ENCODE measurements at places on chromosomes 16 and 17.

DNA sequence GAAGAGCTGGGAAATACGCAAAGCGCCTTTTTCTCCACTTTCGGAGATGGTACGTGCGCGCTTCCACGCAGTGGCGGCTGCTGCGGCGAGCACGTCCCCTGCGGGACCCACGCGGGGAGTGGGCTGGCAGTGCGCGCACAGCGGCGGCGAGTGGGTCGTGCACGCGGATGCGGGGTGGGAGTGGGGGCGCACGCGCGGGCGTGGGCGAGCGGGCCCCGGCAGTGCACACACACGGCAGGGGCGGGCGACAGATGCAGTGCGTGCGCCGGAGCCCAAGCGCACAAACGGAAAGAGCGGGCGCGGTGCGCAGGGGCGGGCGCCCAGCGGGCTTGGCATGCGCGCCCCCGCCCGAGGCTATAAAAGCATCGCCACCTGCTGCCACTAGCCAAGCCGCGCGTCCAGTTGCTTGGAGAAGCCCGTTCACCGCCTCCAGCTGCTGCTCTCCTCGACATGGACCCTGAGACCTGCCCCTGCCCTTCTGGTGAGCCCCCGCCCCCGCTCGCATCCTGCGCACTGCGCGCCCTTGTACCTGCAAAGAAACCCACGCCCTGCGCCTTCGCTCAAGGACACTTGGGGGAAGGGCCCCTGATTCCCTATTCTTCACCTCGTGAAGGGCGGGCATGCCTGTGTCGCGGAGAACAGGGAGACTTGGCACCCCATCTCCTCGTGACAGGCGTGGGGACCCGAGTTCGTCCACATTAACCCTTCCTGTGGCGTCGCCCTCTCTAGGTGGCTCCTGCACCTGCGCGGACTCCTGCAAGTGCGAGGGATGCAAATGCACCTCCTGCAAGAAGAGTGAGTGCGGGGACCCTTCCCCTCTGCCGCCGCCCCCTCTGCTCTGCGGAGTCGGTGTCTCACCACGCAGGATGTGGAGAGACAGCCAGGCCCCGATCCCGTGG is at the start of gene MT3:
MT3 (plus strand) TSS at position 388 of the 899 bp plus-strand sequence; CDS start at position 451, 63 bp downstream.
- DNase-seq: no peak

DNA sequence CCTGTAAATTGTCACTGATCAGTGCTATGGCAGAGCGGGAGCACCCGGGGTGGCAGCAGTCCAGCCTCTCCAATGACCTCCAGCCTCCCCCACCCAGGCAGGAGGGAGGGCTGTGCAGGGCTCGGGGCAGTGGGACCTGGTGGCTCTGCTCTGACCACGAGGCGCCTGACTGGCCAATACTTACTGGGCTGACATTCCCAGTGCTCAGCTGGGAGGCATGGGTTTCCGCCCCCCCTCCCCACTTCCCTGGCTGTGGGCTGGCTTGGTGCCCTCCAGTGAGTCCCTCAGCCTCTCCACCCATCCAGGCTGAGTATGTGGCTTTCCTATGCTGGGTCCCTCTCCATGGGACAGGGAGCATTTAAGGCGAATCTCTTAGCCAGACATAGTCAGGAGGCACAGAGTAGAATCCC is 2.7 kb downstream of the SOCS3 start:
- DNase-seq: peak; percentile 30

DNA sequence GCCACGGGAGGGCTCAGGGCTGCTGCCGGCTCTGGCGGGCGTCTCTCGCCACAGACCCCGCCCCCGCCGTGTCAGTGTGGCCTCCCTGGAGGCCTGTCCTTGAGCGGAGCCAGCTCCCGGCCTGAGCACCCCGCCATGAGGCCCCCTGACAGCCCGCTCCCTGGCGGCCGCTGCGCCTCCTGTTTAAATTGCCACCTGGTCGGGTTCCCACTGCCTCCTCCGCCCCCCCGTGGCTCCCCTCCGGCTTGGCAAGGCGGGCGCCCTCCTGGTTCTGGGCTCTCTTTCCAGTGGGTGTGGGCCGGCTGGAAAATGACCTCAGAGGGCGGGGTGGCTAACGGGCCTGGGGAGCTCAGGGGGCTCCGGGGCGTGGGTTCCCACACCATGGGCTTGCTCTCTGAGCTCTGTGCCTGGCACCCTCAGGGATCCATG is 42.1 kb upstream of the SSTR5 start:
- DNase-seq: no peak

- no peak for DNase-seq
Observed at GRCh38 chr17:69575346-69575761, 160.9 kb downstream of the MAP2K6 start.

GRCh38 chr16:72561-73548 is at the start of gene RHBDF1:
TSS of gene RHBDF1 (minus strand) at chr16:72631. CDS start at chr16:65015, 7,616 bp downstream.
- DNase-seq: no peak

GRCh38 chr16:11050944-11051343 is 106.6 kb downstream of the CLEC16A start:
- DNase-seq: no peak

- DNase-seq: no peak
Observed at GRCh38 chr16:69610356-69610755, 44.6 kb downstream of the NFAT5 start.

GRCh38 chr17:34135841-34136240 is 119.2 kb upstream of the CCL2 start:
- no peak for DNase-seq
